Ammon's horn (tissue), 1 donor: ENCODE measurements at places on chromosomes 6 and 20.

GRCh38 chr6:168713839-168714238 lies 272.9 kb downstream of the SMOC2 start:
- DNase-seq = no peak

DNA sequence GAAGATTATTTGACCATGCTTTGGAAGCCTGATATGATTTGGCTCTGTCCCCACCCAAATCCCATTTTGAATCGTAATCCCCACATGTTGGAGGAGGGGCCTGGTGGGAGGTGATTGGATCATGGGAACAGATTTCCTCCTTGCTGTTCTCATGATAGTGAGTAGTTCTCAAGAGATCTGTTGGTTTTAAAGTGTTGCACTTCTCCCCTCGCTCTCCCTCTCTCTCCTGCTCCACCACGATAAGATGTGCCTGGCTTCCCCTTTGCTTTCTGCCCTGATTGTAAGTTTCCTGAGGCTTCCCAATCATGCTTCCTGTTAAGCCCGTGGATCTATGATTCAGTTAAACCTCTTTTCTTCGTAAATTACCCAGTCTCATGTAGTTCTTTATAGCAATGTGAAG lies 21.7 kb upstream of the FAM217A start:
- no peak for DNase-seq

GRCh38 chr6:167643716-167644115 lies 183.0 kb upstream of the AFDN start:
- no peak for DNase-seq

DNA sequence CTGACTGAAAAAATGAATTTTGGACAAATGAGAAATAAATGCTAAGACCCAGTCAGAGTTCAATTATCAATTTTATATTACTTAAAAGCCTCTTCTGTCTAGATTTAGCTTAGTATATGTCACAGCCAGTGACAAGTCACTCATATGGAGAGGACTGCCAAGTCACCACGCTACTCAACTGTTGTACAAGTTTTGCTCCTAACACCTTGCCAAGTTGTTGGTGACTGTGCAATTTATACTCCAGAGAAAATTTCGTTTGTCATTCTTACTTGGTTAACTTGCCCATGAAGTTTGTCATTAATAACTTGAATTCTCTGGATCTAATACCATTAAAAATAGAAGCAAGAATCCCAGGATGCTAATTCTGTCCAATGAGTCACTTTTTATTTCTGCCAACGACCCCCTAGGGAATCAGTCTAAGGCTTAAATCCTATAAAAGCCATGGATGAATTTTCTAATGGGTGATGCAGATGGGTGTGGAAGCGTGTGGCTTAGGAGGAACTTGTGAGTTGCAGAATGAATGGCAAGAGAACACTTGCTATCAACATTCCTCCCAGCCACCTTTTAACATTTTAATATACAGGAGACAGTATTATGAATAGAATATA lies 30.4 kb upstream of the FBXO30 start:
- DNase-seq = no peak

- DNase-seq = no peak
Measured at GRCh38 chr20:57555457-57556184, 5.3 kb upstream of the PCK1 start.

DNA sequence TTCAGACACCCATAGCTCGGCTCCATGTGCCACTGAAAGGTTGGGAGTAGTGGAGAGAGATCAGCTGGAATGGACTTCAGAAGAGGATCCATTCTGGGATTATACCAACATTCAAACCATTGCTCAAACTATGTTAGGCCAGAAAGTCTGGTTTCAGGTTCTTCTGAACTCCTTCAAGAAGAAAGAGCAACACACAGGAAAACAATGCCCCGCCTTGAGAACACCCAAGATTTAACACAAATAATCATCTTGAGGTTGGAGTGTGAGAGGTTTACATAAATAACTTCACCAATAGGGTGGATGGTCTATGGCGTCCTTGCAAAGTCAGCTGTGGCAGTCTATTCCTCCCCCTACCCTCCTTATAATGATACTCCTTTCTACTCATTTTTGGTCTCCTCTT lies 211.6 kb upstream of the SUPT3H start:
- no peak for DNase-seq

DNA sequence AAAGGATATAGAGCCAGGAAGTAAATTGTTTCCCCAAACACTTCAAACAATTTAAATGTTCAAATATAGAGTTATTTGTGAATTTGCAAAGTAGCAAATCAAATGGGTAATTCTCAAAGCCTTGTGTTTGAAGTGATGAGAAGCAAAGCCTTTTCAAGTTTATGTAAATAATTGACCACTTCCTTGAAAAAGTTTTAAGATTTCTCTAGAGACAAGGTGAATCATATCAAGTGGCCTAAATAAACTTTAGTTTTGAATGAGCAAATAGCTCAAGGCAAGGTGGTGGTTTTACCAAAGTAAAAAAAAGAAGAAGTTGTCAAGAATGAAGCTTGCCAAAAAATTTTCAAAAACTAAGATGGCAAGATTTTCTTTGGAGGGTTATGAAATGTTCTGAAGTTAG lies 42.6 kb upstream of the IFNGR1 start:
- DNase-seq = no peak
